ENCODE measurements at places on chromosomes 1 and 21.
A peak's percentile ranks its signal among the peaks of the same experiment; 100 is the strongest.

- DNase-seq, result peak; percentile 43
These were observed 122.2 kb upstream of the ADGRL4 start for GRCh38 chr1:79128722-79129121.

- no peak for DNase-seq
These were observed 32.8 kb upstream of the CSF3R start for GRCh38 chr1:36515315-36516138.

DNA sequence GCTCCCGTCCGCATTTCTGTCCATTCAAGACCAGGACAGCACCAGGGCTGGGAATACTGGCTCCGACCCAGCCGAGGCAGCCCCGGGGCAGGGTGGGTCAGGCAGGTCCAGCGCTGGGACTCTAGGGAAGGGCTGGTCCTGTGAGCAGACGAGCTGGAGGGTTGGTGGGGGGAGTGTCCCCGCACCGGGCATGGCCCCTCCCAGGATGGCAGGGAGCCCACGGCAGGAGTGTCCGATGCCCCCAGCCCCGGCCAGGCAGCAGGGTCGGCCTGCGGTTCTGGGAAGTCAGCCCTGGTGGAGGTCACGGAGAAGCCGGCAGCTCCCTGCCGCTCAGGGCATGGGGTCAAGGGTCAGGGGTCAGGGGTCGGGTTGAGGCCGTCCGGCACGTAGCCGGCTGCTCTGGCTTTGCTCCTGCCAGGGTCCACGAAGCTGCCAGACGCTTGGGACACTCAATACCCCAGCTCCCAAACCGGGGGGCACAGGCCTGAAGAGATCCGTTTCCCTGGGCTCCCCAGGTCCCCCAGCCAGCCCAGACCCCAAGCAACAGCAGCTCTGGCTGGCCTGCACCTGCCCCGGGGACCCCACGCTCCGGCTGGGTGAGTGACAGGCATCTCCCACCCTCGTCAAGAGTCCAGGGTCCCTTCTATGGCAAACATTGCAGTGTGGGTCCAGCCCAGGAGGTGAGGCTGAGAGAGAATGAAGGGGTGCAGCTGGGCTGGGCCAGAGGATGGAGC lies 6.7 kb downstream of the C1QTNF12 start:
- DNase-seq, result no peak

GRCh38 chr21:23217597-23217996 lies 2219.4 kb downstream of the NCAM2 start:
- no peak for DNase-seq

DNA sequence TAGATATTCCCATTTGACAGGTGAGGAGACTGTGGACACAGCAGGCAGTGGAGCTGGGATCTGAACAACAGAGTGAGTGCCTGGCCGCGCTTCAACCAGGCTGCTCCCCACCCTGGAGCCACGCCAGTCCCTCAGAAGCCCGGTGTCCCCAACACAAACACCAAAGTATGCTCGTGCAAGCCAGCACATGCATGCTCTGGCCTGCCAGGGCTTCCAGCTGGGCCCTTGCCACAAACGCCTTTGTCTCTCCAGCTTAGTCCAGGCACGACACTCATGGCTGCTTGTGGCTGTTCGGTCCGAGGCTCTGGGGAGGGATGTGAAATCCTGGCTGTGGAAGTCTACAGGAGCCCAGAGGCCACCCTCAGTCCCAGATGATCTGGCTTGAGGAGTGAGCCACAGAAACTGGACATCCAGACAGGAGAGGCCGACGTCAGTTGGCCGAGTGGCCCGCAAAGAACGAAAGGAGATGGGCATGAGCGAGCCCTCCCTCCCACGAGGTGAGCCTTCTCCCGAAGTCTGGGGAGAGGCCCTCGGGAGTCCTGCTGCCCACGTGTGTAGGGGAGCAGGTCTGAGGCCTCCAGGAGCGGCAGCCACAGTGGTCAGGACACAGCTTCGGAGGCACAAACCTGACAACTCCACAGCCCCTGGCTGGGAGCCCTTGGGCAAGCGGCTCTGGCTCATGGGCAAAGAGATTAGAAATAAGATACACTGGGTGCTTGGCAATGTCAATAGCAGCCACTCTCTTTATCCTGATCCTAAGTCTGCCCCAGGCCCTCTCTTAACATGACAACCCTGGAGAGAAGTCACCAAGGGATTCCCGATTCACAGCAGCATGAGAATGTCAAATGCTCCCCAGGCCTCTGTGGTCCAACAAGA lies 117.1 kb upstream of the IFFO2 start:
- DNase-seq, result no peak

- DNase-seq, result no peak
These were observed 79.5 kb downstream of the NRIP1 start for GRCh38 chr21:14985306-14985705.

DNA sequence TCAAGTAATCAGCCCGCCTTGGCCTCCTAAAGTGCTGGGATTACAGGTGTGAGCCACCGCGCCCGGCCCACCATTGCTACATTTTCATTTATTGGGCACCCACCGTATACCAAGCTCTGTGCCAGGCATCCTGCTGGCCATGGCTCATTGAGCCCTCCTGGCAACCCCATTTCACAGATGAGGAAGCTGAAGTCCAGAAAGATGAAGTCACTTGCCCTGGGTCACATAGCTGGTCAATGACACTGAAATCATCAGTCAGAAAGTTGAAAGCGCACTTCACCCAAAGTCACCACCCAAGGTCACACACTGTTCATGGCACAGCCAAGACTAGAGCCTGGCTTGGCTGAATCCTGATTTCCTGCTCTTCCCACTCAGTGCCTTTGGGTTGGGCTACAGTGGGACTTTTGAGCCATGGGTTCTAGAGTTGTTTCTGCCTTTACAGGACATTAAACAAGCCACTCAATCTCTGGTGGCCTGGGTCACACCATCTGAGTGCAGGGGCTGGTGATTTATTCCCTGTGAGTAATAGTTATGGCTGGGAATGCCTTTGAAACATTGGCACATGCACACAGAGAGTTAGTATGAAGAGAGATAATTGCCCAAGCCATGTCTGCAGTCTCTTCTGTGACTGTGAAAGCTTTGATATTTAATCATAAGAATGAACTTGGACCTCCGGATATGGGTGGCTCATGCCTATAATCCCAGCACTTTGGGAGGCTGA lies 16.0 kb upstream of the ARHGEF10L start:
- no peak for DNase-seq

DNA sequence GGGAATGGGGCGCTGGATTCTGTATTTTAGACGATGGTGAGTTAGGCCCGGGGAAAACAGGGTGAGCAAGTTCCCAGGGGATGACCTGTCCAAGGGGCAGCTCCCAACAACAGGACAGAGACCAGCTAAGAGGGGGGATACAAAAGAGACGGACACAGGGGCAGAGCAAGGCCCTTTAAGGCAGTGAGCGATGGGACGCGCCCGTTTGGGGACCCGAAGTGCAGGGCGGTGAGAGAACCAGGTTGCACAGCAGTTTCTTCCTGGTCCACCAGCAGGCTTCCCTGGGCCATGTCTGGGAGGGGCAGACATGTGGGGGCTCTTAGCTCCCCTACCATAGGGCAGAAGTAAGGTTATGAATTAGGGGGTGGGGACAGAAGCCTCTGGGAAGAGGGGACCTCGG lies 22.0 kb downstream of the INAVA start:
- no peak for DNase-seq

GRCh38 chr1:203202431-203203245 lies 16.1 kb upstream of the CHI3L1 start:
- DNase-seq, result no peak

GRCh38 chr1:227788271-227789083 lies 27.0 kb upstream of the PRSS38 start:
- DNase-seq, result peak; percentile 91

DNA sequence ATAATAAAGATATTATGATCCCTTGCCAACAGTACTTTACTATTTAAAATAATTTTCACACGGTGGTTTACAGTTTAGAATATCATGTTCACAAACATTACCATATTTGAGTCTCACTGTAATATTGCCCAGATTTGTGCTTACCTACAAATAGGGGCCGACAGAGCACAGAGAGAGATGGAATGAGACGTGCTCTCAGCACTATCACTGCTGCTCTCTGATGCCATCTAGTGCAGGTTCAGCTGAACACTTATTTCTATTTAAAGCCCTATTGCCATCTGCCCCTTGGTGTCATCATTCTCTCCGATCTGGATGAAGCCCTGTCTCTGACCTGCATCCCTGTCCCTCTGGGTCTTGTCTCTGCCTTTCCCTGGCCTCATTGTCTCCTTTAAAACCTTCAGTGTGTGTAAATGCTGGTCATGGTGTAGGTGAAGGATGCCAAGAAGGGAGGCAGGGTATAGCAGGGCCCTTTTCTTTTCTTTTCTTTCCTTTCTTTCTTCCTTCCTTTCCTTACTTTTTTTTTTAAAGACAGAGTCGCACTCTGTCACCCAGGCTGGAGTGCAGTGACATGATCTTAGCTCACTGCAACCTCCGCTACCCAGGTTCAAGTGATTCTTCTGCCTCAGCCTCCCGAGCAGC lies 6.9 kb upstream of the GPATCH4 start:
- DNase-seq, result peak; percentile 73

Measured in urothelium cell line (cell line).